ENCODE measurements at places on chromosomes 3 and 15. TPM values are rescaled to one million over a fixed set of nuclear protein-coding genes. Genes with fewer than 3 reads are reported as not detected.

DNA sequence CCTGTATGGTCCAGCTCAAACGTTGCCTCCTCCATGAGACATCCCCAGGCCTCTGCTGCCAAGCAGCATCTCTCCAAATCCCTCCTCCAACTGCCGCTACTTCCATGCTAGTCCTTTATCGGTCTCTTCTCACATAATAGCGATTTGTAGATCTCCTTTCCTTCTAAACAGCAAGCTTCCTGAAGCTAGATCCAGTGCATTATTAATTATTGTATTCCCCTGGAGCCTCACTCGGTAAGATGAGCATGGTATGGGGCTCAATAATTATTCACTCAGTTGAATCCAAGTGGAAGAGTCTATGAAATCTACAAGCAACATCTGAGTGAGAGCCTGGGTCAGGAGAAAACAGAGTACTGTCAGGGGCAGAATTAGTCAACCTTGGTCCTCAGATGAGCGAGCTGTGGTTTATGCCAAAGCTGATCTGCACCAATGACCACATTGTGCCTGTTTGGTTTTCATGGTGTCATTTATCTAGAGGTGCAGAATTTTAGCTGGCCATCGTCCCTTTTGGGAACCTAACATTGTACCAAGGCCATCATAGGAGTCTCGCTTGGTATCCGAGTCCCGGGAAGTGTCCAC, 93.8 kb upstream of the UBE2E1 start:
- H3K4me3 ChIP-seq: no peak overlapping the region
- no peak for DNase-seq
- peaks cover 26% of the 10 kb centered on the region for H3K27me3 ChIP-seq
- H3K4me1 ChIP-seq: no peaks in the 10 kb centered on the region
- H3K36me3 ChIP-seq: no peaks in the 10 kb centered on the region

GRCh38 chr3:152113992-152114651, 154.6 kb upstream of the MBNL1 start:
- no peaks in the 10 kb centered on the region for H3K27me3 ChIP-seq
- no peak for DNase-seq
- H3K27ac ChIP-seq: no peak overlapping the region

The SLC12A1 gene
- not detected for total RNA-seq

DNA sequence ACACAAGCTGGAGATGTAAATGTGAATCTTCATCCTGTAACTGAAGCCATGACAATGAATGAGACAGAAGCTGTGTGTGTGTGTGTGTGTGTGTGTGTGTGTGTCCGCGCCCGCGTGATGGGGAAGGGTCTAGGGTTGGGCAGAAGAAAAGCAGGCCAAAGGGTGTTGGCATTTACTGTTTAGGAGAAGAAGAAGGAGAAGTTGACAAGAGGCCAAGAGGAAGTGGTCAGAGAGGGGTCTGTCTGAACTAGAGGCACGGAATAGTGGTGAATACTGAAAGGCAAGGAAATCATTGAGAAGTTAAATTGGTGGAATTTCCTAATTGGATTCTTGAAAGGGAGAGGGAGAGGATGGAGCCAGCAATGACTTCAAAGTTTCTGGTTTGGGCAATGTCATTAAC, 5.6 kb upstream of the NCEH1 start:
- H3K4me1 ChIP-seq: peaks cover under 1% of the 10 kb centered on the region
- no peak overlapping the region for H3K4me3 ChIP-seq
- H3K36me3 ChIP-seq: no peaks in the 10 kb centered on the region
- no peak overlapping the region for H3K27ac ChIP-seq
- no peaks in the 10 kb centered on the region for H3K27me3 ChIP-seq

DNA sequence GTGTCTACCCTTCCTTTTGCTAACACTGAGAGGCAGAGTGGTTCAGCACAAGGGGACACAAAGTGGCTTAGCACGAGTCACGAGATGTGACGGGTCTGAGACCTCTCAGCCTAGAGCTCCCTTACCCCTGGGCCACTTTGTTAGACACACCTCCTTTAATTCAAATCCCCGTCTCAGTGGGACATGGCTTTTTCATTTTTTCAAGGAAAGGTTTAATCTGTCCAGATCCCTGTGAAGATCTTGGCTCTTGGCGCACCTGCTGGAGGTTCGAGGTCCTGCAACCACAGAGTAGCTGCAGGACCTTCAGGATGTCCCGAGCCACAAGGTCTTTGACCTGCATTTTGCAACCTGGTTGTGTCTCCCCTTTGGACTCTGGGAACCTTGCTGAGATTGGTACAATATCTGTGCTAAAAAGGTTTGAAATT, 52.0 kb downstream of the LPP start:
- H3K36me3 ChIP-seq: no peaks in the 10 kb centered on the region
